ENCODE measurements at places on chromosomes 16 and 17. TPM values are rescaled to one million over a fixed set of nuclear protein-coding genes. Genes with fewer than 3 reads are reported as not detected.
A peak's percentile ranks its signal among the peaks of the same experiment; 100 is the strongest.

GNG13 gene
- not detected for total RNA-seq

SLC22A31 gene
- total RNA-seq = not detected

GRCh38 chr17:60640503-60640902 lies 37.1 kb upstream of the BCAS3 start:
- peaks cover 7% of the 10 kb centered on the region for H3K4me1 ChIP-seq
- peaks cover 52% of the 10 kb centered on the region for H3K36me3 ChIP-seq
- no peaks in the 10 kb centered on the region for H3K27me3 ChIP-seq
- H3K27ac ChIP-seq = no peak overlapping the region
- no peak overlapping the region for H3K4me3 ChIP-seq

GRCh38 chr17:7794075-7794663 lies 39.8 kb upstream of the KDM6B start:
- no peaks in the 10 kb centered on the region for H3K4me1 ChIP-seq
- DNase-seq = no peak
- H3K27ac ChIP-seq = no peak overlapping the region
- H3K4me3 ChIP-seq = no peak overlapping the region
- H3K36me3 ChIP-seq = no peaks in the 10 kb centered on the region
- no peaks in the 10 kb centered on the region for H3K27me3 ChIP-seq

DNA sequence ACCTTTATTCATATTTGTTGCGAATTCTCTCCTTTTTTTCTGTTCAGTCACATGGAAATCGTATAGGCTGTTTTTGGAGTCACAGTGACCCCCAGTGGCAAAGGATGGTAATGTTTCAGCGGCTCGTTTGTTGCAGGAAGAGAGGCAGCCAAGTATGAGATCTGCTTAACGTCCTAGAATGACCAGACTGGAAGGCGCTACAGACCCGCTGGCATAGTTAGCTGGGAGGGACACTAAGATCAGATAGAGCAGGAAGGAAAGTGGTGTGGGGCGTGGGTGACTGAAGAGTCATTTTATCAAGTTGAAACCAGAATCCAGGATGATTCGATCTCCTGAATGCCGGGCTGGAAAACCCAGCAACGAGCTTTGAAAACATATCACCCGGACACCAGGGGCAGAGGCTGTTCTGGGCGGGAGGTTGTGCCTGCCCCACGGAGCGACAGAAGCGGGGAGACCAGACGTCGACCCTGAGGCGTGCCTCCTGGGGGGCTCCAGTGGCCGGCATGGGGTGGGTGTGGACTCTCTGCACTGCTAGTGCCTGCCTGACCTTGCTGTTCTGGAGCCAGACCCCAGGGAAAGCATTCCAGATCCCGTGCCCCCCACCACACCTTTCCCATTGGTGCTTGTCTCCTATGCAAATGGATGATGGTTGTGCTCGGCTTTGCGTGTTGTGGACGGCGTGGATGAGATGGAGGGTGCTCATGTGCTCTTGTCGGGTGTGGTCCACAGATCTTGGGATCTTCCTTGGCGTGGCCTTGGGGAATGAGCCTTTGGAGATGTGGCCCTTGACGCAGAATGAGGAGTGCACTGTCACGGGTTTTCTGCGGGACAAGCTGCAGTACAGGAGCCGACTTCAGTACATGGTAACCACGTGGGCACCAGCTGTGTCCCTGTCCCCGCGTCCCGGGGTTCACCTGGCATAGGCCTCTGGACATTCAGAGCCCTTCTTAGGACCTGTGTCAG lies 7.7 kb downstream of the IL34 start:
- H3K27ac ChIP-seq = no peak overlapping the region
- no peaks in the 10 kb centered on the region for H3K36me3 ChIP-seq
- peak; percentile 89 for DNase-seq
- no peaks in the 10 kb centered on the region for H3K27me3 ChIP-seq
- peak overlapping the region; percentile 45 for H3K4me3 ChIP-seq

FBXW10 gene
- total RNA-seq = 0.23 TPM

GRCh38 chr17:17568772-17569195 lies 22.7 kb downstream of the PEMT start:
- DNase-seq = peak; percentile 64
- H3K27ac ChIP-seq = no peak overlapping the region
- no peaks in the 10 kb centered on the region for H3K4me1 ChIP-seq
- no peaks in the 10 kb centered on the region for H3K27me3 ChIP-seq
- peaks cover 4% of the 10 kb centered on the region for H3K36me3 ChIP-seq

- no peaks in the 10 kb centered on the region for H3K36me3 ChIP-seq
- peaks cover 10% of the 10 kb centered on the region for H3K27me3 ChIP-seq
- no peak overlapping the region for H3K27ac ChIP-seq
- peaks cover 12% of the 10 kb centered on the region for H3K4me1 ChIP-seq
- no peak overlapping the region for H3K4me3 ChIP-seq
Measured at GRCh38 chr16:80947239-80947638, 59.4 kb downstream of the CMC2 start.

SLX1B gene
- total RNA-seq = 37.0 TPM

- no peak overlapping the region for H3K4me3 ChIP-seq
- H3K27ac ChIP-seq = no peak overlapping the region
- H3K36me3 ChIP-seq = no peaks in the 10 kb centered on the region
- H3K4me1 ChIP-seq = peaks cover 21% of the 10 kb centered on the region
- no peaks in the 10 kb centered on the region for H3K27me3 ChIP-seq
- peak; percentile 81 for DNase-seq
Measured at GRCh38 chr17:74960570-74961342, 11.8 kb downstream of the HID1 start.

GRCh38 chr16:50539822-50540710 lies 8.1 kb upstream of the NKD1 start:
- no peak overlapping the region for H3K4me3 ChIP-seq
- DNase-seq = peak; percentile 20
- no peaks in the 10 kb centered on the region for H3K4me1 ChIP-seq
- no peak overlapping the region for H3K27ac ChIP-seq
- H3K36me3 ChIP-seq = no peaks in the 10 kb centered on the region

AANAT gene
- total RNA-seq = not detected

CHST5 gene
- total RNA-seq = not detected

DNA sequence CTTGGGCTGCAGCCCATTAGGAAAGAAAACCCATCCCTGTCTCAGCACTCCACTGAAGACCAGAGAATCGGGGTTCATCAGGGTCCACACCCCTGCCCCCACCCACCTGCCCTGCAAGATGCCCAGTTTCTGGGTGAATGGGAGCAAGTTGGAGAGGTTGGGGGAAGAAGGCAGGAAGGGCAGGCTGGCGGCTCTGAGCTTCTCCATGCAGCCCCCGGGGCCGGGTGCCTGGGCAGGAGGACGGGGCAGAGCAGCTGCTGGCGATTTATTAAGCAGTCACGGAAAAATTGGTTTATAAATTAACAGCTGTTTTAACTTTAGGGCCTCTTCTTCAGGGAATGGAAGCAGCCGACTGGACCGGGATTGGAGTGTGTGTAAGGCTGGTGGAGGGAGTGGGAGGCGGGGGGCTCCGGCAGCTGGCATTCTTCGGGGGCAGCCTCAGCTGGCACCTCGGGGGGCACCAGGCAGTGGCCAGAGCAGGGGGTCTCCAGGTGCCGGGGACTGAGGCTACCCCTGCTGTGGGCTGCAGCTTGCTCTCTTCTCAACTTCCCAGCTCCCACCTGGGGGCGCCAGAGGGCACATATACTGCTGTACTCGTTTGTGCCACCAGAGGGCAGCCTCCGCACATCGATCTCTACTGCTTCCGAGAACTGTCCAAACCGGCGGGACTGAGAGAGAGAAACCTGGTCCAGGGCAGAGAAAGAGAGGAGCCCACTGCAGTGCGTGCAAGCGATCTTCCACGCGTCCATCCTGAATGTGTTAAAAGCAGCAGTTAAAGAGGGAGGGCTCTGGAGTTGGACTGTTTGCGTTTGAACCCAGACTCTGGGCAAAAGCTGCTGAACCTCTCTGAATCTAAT lies 5.0 kb upstream of the PPP1R1B start:
- H3K36me3 ChIP-seq = no peaks in the 10 kb centered on the region
- H3K27me3 ChIP-seq = peaks cover 14% of the 10 kb centered on the region
- H3K4me1 ChIP-seq = peaks cover 9% of the 10 kb centered on the region
- H3K27ac ChIP-seq = no peak overlapping the region
- H3K4me3 ChIP-seq = peak overlapping the region; percentile 9

SLC5A10 gene
- 0.16 TPM for total RNA-seq

OSGIN1 gene
- total RNA-seq = 3.7 TPM

DNA sequence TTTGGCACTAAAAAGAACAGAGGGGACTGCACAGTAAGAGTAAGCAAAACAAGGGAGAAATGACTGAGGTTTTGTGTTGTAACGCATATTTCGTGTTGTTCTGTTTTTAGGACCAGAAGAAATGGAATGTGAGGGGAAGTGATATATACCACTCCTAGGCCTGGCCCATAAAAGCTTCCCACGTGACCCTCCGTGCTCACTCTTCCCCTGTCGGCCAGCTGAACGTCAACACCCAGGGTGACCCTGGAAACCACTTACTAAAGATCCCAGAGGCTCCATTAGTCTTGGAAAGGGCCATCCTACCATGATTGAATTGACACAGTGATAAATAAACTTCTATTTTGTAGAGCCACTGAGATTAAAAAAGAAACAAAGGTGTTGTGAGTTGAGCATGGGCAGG lies 79.8 kb downstream of the HELZ start:
- H3K27me3 ChIP-seq = no peaks in the 10 kb centered on the region
- H3K36me3 ChIP-seq = peaks cover 77% of the 10 kb centered on the region
- peak overlapping the region; percentile 13 for H3K27ac ChIP-seq
- no peak for DNase-seq
- H3K4me3 ChIP-seq = no peak overlapping the region
- peaks cover 14% of the 10 kb centered on the region for H3K4me1 ChIP-seq

DNA sequence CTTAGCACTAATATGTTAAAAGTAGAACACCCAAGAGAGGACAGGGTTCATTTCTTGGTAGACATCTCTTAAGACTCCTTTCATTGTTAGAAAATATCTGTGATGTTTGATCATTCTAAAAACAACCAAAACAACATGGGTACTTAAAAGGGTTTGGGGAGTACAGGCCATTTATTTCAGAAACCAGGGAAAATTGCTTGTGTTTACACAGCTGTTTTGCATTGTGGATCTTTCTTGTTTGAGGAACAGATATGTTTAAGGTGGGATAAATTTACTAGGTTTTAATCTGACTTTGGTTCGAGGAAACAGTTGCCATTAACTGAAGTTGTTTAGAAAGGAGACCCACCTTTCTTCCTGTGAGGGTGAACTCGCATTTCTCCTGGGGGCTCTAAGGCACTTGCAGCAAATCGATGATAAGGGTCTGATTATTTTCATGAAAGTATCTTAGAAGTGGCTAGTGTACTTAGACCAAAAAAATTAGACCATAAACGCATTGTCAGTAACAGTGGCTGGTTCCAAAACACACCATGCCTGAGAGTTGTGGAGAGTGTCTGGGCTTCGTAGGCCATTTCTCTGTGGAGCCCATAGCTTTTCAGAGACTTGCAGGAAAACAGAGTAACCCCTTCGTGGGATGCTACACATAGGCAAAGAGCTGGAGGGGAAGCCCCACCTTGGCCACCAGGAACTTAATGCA lies 17.6 kb downstream of the CLUAP1 start:
- H3K4me3 ChIP-seq = no peak overlapping the region
- no peaks in the 10 kb centered on the region for H3K4me1 ChIP-seq
- H3K36me3 ChIP-seq = peaks cover 80% of the 10 kb centered on the region

GRCh38 chr17:74045608-74046280 lies 157.7 kb upstream of the RPL38 start:
- no peaks in the 10 kb centered on the region for H3K36me3 ChIP-seq
- H3K27me3 ChIP-seq = peaks cover 60% of the 10 kb centered on the region

GRCh38 chr16:23527961-23528643 lies 17.8 kb upstream of the GGA2 start:
- H3K27me3 ChIP-seq = no peaks in the 10 kb centered on the region
- H3K4me1 ChIP-seq = no peaks in the 10 kb centered on the region
- no peak overlapping the region for H3K4me3 ChIP-seq
- H3K36me3 ChIP-seq = peaks cover 74% of the 10 kb centered on the region
- H3K27ac ChIP-seq = no peak overlapping the region
- DNase-seq = no peak

- no peak overlapping the region for H3K4me3 ChIP-seq
- H3K27me3 ChIP-seq = no peaks in the 10 kb centered on the region
- peaks cover under 1% of the 10 kb centered on the region for H3K36me3 ChIP-seq
- DNase-seq = no peak
- H3K4me1 ChIP-seq = peaks cover 6% of the 10 kb centered on the region
Measured at GRCh38 chr16:2737895-2738418, 14.5 kb upstream of the SRRM2 start.

LYRM9 gene
- total RNA-seq = 6.4 TPM

- peaks cover 6% of the 10 kb centered on the region for H3K36me3 ChIP-seq
- no peak overlapping the region for H3K27ac ChIP-seq
- H3K4me1 ChIP-seq = no peaks in the 10 kb centered on the region
- H3K27me3 ChIP-seq = no peaks in the 10 kb centered on the region
- H3K4me3 ChIP-seq = no peak overlapping the region
Measured at GRCh38 chr17:29789196-29790170, 140.5 kb downstream of the SSH2 start.

KLHL36 gene
- 38.4 TPM for total RNA-seq

C16orf87 gene
- total RNA-seq = 13.5 TPM

DNA sequence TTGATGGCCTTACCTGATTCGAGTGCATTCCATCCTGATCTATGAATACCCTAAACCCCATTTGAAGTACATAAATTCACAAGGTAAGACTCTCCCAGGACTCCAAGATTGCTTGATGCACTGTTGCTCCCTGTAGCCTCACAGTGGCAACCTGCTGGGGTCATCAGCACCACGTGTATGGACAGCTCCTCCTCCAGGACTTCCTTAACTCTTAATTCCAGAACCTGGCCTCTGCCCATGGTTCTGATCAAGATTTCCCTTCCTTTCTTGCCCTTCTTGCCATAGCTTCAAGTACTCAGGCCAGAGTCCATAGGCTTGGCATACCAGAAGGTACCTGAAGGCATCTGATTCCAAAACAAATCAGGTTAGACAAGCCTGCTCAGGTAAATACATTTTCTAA lies 34.0 kb upstream of the NLK start:
- H3K36me3 ChIP-seq = no peaks in the 10 kb centered on the region
- H3K4me1 ChIP-seq = no peaks in the 10 kb centered on the region
- H3K27ac ChIP-seq = no peak overlapping the region
- peak; percentile 79 for DNase-seq

GRCh38 chr16:88405216-88406060 lies 22.7 kb downstream of the ZNF469 start:
- peaks cover 7% of the 10 kb centered on the region for H3K4me1 ChIP-seq
- no peaks in the 10 kb centered on the region for H3K27me3 ChIP-seq
- H3K27ac ChIP-seq = no peak overlapping the region
- H3K36me3 ChIP-seq = no peaks in the 10 kb centered on the region
- DNase-seq = no peak

GAA gene
- 31.3 TPM for total RNA-seq

GRCh38 chr17:39863918-39864746 lies at the start of gene IKZF3:
TSS of gene IKZF3 (minus strand) at chr17:39864312. CDS start at chr17:39864126, 186 bp downstream.
- no peaks in the 10 kb centered on the region for H3K36me3 ChIP-seq
- H3K27ac ChIP-seq = no peak within 1 kb of the TSS
- H3K27me3 ChIP-seq = peaks cover 73% of the 10 kb centered on the region
- DNase-seq = no peak

ZFP3 gene
- total RNA-seq = not detected

All from MCF 10A (cell line).